ENCODE measurements at places on chromosomes 6 and 20.
A peak's percentile ranks its signal among the peaks of the same experiment; 100 is the strongest.

DNA sequence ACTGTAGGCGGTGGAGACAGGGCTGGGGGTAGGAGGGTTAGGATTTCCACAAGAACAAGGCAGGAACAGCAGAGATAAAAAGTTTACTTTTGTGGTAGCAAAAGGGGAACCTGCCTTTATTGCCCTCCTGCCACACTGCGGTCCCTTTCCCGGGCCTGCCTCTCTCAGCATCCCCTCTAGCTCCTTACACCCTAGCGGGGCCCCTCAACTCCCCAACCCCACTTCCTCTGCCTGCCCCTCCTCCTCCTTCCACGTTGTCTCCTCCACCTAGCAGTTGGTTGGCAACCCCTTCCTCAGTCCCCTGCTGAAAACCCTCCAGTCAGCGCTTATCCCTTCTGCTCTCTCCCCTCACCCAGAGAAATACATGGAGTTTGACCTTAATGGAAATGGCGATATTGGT lies 714 bp downstream of the AIF1 start:
- DNase-seq, result no peak

- no peak for DNase-seq
Observed at GRCh38 chr6:119586250-119586882, 236.8 kb upstream of the MAN1A1 start.

GRCh38 chr6:56849896-56850295 lies 105.0 kb upstream of the BEND6 start:
- no peak for DNase-seq

GRCh38 chr20:43915211-43916072 lies 790 bp downstream of the TOX2 start:
- no peak for DNase-seq

GRCh38 chr6:17584241-17584803 lies 15.8 kb upstream of the FAM8A1 start:
- peak; percentile 77 for DNase-seq

DNA sequence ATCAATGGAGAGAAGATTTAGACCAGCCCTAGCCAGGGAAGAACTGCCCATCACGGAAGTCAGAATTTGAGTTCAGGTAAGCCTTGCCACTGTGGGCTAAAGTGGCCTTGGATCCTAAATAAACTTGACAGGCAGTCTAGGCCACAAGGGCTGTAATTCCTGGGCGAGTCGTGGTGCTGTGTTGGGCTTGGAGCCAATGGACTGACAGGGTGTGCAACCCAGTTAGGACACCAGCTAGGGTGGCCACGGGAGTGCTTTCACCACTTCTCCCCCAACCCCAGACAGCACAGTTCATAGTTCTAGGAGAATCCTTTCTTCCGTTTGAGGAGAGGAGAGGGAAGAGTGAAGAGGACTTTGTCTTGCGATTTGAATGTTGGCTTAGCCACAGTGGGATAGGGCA lies 422.4 kb downstream of the DOK5 start:
- no peak for DNase-seq

GRCh38 chr6:35206346-35206745 lies 7.4 kb upstream of the SCUBE3 start:
- DNase-seq, result no peak

DNA sequence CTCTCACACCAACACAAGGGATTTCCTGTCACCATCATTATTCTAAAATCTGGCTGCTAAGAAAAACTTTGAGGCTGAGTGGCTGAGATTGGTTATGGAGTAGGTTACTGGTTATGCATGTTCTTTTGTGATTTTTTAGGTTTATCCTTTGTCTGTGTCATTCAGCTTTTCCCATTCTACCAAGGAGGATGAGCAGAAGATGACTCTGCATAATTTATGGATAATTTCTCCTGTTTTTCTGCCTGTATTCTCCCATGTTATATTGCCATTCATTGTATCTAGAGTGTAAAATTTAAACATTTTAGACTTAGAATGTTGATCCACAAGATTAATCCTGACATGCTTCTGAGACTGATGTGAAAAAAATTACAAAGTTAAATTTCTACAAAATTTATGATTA lies 67.8 kb downstream of the SOBP start:
- no peak for DNase-seq

DNA sequence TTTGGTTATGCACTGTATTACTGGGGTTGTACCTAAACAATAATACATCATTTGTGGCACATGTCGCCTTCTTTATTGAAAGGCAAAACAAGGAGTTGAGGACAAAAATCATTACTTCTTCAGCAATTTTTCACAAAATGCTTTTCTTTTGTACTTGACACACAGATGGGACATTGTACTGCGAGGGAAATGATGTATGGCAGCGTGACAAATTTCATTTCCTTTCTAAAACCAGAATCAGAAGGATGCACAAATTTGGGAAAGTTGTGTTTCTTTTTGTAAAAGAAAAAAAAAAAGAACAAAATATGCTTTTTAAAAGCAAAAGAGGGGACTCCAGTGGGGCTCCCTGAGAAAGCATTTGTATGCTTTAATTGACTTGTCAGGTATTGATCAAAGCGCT lies 394.0 kb upstream of the SLC35B3 start:
- DNase-seq, result no peak

- no peak for DNase-seq
Observed at GRCh38 chr20:38132156-38132909, 32.7 kb downstream of the TGM2 start.

- no peak for DNase-seq
Observed at GRCh38 chr6:52643158-52643557, 27.8 kb upstream of the TMEM14A start.

DNA sequence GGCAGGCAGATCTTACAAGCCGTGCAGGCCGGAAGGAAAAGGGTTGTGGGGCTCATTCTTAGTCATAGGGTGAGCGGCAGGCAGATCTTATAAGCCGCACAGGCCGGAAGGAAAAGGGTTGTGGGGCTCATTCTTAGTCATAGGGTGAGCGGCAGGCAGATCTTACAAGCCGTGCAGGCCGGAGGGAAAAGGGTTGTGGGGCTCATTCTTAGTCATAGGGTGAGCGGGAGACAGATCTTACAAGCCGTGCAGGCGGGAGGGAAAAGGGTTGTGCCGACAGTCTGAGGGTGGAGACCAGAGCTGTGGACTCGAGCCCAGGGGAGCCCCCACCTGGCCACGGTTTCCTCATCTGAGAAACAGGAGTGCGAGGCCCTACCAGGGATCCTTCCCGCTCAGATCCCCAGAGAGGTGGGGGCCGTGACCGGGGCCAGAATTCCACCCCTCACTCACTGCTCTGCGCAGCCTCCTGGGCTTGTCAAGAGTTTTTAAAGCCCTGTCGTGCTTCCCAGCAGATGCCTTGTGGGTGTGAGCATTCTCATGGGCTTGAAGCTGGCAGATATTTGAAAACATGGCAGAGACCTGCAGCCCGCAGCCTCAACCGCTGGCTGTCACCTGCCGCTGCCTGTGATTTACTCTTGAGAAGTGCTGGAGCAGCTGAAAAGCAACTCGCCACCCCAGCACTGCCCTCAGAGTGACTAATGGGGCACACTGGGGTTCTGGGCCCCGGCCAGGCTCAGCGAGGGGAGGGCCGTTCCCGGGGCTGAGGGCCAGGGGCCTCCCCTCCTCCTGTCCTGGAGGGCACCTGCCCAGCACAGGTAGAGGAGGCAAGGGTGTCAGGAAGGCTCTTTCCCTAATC lies 31.9 kb downstream of the NTSR1 start:
- peak; percentile 96 for DNase-seq

DNA sequence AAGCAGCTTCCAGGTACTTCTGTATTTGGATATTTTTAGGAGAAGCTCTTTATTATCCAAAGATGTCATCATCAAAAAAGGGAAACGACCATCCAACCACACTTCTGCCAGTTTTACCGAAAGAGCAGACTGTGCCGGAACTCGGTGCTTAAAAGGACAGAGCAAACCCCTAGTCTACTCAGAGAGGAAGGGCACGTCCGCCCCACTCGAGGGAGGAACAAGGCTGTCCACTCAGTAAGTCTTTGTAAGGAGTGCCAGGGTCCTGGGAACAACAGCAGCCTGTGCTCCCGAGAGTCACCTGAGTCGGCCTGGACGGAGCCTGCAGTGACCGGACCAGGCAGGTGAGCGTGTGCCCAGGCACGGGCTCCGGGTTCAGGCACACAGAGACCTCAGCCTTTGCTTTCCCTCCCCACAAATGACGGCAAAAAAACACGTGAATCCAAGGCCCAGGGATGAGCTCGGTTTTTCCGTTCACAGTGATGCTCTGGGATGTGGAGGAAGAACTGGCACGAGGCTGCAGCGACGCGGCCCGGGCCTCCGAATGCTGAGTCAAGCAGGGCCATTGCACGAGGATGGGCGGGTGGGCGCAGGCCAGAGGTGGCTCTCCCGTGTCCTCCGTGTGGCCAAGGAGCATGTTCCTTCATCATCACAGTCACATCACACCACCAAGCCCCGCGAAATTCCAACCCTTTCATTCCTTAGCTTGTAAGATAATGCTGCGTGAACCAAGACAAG lies 17.4 kb upstream of the SLCO4A1 start:
- DNase-seq, result no peak

DNA sequence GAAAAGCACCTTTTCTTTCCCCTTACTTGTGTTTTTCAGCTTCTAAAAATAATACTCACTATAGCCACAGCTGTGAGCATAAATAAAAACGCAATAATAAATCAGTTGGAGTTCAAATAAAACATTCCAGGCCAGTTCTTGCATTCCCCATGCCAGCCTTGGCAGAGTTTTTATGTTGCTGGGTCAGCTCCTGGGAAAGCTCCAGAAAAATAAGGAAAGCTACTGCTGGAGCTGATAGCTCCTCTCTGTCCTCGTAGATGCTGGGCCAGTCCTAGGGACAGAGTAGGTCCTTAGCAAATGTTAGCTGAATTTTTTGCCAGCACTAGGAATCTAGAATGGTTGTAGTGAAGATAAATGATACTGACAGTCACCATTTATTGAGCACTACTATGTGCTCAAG lies 389.0 kb upstream of the SYNCRIP start:
- no peak for DNase-seq

DNA sequence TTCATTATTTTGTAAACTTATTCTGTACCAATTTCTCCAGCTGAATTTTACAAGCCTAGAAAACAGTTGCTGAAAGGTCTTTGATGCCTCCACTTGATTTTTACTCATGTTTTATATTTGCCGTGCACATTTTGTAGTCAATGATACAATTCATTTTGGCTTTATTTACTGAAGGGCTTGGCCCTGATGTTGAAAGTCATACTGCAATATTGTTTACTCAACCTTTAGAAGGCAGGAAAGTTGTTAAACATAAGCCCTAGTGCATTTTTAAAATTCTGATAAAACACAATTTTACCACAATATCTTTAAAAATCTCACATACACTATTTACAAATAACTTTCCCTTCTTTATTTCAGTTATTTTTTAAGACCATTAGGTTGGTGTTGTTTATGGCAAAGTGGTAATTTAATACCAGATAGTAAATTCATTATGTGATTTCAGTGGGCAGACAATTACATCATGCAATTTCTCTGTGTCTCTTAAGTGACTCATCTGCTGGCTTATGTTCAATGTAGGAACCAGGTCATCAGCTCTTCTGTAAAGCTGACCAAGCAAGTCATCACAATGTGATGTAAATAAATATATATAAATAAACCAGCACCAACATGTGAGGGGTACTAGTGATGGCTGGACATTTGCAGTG lies 121.1 kb upstream of the SLC35B3 start:
- peak; percentile 90 for DNase-seq

GRCh38 chr6:441126-441920 lies 49.8 kb downstream of the IRF4 start:
- no peak for DNase-seq

DNA sequence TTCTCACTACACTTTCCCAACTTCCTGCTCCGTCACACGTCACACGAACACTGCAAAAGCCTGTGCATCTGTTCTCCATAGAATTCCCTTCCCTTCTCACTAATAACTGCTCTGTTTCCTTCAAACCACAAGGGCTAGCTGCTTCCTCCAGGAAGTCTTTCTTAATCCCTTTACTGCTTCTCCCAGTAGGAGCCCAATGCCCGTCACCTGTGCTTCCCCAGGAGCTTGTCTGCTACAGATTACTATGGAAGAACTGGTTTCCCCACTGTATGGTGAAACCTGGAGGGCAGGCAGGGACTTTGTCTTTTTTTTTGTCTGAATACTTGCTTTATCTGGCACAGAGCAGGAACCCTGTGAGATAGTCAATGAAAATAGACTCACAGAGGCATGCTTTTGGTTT lies 444.7 kb upstream of the MAP3K7 start:
- no peak for DNase-seq

GRCh38 chr20:17960927-17961586 lies 7.5 kb downstream of the SNX5 start:
- DNase-seq, result no peak

GRCh38 chr6:130848945-130849344 lies 21.7 kb downstream of the SMLR1 start:
- peak; percentile 6 for DNase-seq

DNA sequence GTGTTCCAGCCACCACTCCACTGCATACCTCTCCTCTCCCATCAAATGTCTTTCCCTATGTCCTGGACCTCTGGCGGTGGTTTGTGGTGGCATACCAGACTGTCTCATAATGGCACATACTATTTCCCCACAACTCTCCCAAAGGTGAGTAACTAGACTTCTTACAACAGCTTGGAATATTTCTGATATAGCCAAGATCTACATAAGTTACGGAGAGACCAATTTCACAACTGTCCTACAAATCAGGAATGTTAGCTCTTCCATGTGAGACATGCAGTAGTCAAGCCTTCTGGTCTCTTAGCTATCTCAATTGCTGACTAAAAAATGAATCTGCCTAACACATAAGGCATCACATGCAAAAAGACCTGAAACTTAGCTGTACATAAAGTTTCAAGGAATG lies 588.9 kb downstream of the RNF144B start:
- no peak for DNase-seq

- no peak for DNase-seq
Observed at GRCh38 chr20:4006640-4007039, 8.7 kb downstream of the RNF24 start.

DNA sequence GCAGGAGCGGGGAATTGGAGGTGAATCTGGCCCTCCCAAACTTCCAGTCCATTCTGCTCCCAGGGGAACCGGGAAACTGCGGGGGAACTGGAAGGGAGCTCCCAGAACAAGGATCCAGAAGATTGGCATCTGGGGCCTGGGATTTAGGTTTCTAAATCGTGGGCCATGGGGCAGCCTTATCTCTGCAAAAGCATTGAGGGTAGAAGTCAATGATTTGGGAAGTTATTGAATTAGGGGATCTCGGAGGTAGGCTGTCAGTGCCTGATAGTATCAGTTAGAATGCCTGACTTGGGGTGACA lies 45.1 kb downstream of the HNF4A start:
- no peak for DNase-seq

- DNase-seq, result no peak
Observed at GRCh38 chr20:10511170-10511508, 76.0 kb downstream of the SLX4IP start.

DNA sequence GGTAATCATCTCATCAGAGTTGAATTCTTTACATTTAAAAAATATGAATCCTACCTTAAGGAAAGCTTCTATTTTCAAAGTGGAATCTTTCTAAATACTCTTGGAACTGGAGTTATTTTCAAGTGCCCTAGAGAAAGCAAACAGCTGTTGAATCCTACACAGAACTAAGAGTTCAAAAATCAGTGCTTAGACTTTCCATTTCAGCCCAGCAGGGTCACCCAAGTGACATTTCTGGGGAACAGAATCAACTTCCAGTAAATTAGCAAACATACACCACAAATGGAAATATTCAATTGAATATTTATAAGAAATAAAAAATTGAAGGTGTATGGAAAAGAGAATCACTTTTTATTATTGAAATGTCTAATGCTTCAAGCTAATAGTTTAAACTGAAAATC lies 427.7 kb upstream of the NOX3 start:
- DNase-seq, result no peak

GRCh38 chr6:91415031-91415605 lies 828.2 kb upstream of the MAP3K7 start:
- DNase-seq, result no peak

Measured in MCF 10A (cell line).